NCI-H748 treated with DMSO at 0.1 percent for 48 hours (cell line): ENCODE measurements at places on chromosomes 2 and 18.

DNA sequence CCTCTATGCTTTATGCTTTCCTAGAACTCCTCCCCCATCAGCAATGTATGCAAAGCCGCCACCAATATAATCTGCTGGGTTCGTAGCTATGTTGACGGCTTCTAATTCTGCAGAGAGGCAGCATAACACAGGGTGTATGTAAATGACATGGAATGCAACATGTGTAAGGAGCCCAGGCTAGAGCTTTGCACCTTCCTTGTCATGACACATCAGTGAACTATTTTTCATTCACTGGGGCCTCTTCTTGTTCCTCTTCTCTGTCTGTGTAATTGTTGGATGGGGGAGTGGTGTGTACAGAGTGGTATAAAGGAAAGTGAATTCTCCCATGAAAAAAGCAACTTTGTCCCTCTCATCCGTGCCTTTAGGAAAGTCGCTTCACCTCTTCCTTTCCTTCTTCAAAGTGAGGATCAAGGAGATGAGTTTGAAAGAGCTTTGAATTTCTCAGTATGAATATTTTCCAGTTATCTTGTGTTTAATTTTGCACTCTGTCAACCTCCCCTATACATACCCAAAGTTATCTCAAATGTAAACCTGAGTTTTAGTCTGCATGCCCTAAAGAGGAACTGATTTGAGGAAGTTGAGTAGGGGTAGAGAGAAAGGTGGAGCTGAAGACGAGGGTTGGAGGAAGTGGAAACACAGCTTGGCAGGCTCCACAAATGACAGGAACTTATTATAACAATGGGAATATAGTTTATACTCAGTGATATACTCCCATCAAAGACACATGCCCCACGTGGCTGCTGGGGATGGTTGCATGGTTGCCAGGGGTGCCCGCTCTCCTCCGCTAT lies 74.9 kb upstream of the ARL4C start:
- DNase-seq, result no peak

DNA sequence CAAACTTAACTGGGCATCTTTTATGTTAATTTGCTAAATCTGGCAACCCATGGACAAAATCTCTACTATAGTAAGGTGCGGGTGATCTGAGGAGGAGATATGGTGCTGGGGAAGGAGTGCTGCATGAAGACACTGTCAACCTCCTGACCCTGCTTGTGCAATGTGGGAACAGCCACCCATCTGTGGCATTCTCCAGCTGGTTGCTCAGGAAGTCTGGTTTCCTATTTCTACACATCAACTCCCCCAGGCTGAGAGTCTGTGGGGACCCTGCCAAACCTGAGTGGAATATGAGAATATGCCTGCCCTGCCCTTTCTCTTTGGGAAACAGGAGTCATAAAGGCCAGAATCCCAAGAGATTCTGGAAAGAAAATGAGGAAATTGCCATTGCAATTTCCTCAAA lies 60.1 kb upstream of the PAX3 start:
- no peak for DNase-seq

DNA sequence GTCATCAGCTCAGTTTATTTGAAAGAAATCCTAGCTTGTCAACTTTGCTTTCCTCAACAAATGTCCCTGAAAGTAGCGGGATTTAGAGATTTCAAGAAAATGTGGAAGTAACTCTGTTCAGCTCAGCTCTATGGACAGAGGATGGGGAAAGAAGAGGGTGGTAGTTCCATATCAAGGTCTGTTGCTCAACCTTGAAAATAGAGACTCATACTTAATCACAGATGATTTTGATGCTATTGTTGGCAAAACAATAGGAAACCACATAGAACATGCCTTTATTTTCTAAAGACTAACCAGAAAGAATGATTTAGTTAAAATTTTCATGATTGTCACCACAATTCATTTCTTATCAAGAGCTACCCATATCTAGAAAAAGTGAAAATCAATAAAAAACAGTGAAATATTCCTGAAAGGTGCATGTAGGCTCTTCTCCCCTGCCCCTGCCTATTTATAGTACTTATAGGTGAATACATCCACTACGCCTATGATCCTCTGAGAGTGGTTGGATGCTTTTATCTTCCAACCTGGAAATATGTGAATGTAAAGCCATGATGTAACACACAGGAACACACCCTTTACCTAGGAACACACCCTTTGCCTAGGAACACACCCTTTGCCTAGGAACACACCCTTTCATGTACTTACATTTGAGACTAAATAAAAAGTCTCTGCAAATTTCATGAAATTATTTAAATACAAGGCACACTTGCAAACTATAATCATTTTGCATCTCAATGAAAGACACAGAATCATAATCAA lies 65.8 kb downstream of the ETAA1 start:
- peak; percentile 19 for DNase-seq

- DNase-seq, result no peak
Observed at GRCh38 chr2:154686162-154686561, 12.3 kb upstream of the KCNJ3 start.

DNA sequence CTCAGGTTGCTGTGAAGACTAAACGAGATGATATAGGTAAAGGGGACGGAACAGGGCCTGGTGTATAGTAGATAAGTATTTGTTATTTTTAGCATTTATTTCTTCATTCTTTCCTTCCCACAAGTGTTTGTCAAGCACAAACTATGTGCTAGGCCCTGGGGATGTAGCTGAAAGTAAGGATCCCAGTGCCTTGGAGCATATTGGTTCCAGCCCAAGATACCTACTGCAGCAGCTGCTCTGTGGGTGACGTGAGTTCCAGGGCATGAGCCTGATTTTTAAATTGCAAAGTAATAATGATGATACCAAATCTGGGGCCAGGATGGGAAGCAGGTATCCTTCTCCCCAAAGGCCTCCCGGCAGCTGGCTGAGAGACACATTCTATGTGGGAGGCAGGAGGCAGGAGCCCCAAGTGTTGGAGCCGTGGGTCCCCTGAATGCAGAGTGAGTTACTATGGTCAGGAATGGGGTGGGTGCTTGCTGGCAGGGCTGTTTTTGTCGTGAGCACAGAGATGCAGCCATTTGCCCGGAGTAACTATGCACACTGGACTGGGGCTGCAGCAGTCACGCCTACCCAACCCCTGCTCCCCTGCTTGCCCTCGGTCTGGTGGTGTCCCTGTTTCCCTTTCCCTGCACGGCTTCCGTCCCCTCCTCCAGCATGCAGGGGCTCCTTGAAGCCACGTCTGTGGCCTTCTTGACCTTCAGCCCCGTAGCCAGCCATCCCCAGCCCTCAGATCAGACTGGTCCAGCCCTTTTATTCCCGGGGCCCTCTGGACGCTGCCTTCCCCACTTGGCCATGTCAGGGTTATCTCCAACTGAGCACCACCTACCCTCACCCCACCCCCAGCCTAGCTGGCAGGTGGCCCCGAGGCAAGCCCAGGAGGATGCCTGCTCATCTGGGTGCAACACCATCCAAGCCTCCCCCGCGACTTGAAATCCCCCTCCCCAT lies 52.4 kb downstream of the INHBB start:
- no peak for DNase-seq

- no peak for DNase-seq
Observed at GRCh38 chr2:194870974-194871535, 786.0 kb upstream of the SLC39A10 start.

DNA sequence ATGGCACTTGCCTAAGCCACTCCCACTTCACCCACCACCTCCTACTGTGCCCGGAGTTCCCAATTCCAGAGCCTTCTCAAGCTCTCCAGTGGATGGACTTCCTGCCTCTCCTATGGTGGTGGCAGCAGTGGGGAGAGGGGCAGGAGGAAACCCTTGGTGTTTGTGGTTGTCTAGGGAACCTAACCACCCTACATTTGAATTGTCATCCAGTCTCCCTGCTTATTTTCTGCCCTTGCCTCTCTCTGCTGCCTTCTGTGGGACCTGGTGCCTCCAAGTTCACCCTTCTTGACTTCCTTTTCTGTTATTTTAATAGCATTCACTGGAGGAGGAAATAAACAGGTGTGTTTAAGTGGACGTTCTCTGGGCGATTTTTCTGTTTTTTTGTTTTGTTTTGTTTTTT lies 50.0 kb upstream of the HPCAL1 start:
- DNase-seq, result no peak

- no peak for DNase-seq
Observed at GRCh38 chr2:60847854-60848253, 33.5 kb upstream of the REL start.

GRCh38 chr18:1094409-1094808 lies 189.7 kb downstream of the ADCYAP1 start:
- DNase-seq, result no peak

DNA sequence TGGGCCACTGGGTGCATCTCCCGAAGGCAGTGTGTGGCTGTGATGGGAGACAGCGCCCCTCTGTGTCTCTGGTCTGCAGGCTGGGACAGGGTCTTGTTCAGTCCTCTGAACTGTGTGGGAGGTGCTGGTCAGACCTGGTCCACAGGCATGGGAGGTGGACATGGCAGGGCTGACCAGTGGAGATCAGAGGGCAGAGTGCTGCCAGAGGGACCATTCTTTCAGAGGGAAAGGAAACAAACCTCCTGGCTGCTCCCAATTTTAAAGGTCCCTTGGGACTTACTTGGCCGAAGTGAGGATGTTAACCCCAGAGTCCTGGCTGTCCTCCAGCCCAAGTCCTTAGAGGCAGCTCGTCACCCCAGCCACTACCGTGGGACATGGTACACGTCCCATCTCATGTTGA lies 4.0 kb downstream of the CAPN13 start:
- DNase-seq, result no peak

- peak; percentile 96 for DNase-seq
Observed at GRCh38 chr2:9336576-9337314, 86.6 kb downstream of the ITGB1BP1 start.

GRCh38 chr2:215617060-215617824 lies 181.4 kb upstream of the FN1 start:
- DNase-seq, result no peak

DNA sequence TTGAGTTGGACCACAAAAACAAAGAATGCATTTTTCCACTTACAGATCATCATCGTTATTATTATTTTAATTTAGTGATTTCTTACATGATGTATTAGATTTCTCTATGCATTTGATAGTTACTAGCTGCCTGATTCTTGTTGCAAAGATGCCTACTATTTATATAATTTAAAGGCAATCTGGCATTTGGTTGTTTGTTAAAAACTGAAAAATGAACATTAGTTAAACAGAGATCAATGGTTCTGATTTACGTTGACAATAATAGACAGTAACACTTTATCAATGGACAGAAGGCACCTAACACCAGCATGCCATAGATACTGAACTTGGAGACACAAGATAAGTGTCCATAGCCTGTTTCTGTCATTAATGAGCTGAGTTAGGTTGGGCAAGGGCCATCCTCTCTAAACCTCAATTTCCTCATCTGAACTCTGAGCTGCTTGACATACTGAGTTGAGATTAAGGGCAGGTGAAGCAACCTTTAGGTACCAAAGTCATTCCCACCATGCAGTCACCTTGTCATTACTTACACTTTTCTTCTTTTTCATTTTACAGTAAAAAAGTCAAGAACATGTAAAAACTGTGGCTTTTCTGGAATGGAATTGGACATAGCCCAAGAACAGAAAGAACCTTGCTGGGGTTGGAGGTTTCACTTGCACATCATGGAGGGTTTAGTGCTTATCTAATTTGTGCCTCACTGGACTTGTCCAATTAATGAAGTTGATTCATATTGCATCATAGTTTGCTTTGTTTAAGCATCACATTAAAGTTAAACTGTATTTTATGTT lies 3.1 kb downstream of the CCL20 start:
- no peak for DNase-seq

- DNase-seq, result no peak
Observed at GRCh38 chr2:171798156-171798820, 95.8 kb downstream of the SLC25A12 start.

- DNase-seq, result peak; percentile 79
Observed at GRCh38 chr18:59249199-59249774, 24.0 kb downstream of the RAX start.
